ENCODE measurements at places on chromosomes 3 and 15. TPM values are rescaled to one million over a fixed set of nuclear protein-coding genes. Genes with fewer than 3 reads are reported as not detected.

DNA sequence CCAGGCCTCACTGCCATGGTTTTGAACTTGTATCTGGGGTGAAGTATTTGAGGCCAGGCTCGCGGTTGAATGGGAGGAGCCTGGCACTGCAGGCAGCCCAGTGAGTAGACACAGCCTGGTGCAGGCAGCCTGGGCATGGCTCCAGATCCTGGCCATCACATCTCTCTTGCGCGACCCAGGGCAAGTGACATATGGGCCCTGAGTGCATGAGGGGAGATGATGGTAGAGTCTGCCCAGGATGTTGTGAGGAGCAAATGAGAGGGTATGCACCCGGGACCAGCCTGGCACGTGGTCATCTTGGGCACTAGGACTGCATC is 103.5 kb downstream of the TBC1D2B start:
- DNase-seq: no peak

GRCh38 chr15:73336756-73337155 is 32.0 kb downstream of the HCN4 start:
- DNase-seq: no peak

DNA sequence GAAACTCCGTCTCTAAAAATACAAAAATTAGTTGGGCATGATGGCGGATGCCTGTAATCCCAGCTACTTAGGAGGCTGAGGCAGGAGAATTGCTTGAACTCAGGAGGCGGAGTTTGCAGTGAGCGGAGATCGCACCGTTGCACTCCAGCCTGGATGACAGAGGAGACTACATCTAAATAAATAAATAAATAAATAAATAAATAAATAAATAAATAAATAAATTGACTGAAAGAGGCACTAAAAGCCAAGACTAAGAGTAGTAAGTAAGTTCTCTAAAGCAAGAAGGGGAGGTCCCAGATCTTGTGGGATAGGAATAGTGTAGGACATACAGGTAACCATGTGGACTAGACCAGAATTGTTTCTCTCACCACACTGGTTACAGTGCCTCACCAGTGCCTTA is 40.0 kb downstream of the TLNRD1 start:
- no peak for DNase-seq

DNA sequence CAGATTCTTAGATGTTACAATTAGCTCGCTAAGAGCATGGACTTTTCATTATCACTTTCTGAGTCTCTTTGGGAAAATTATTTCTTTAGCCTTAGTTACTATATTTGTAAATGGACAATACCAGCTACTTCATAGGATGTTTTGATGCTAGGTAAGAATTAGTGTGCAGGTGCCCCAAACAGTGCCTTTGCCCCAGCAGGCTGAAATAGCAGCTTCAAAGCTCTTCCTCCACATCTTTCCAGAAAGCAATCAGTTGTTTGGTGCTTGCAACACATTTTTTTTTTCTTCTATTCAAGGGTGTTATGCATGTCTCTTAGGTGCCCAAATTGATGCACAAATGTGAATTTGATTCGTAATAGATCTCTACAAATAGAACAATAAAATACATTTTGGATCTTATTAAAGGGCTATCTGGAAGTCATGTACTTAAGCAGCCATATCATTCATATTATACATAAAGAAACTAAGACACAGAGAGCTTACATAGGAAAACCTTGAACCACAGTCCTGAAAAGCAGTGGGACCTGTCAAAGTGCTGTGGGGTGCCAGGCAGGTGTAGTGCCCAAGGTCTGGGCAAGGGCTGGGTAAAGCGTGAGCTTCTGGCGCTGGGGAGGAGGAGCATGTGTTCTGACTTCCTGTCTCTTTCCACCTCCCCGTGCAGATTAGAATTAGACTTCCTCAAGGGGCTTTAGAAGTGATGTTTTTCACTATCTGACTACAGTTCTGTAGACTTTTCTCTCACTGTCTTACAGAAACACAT is 62.9 kb downstream of the FNDC3B start:
- DNase-seq: no peak

GRCh38 chr15:68276668-68277067 is 877 bp upstream of the FEM1B start:
- no peak for DNase-seq

GRCh38 chr15:70526221-70526973 is 237.0 kb downstream of the UACA start:
- no peak for DNase-seq

Gene GPR176
- polyA plus RNA-seq: 2.6 TPM

Data from left lung (tissue), 14 donors.